Stimulated activated CD4-positive, alpha-beta T cell treated with anti-CD3 and anti-CD28 coated beads, Interleukin-1b, Interleukin-23, amount 100 ng/mL, for 48 hours (primary cell): ENCODE measurements at places on chromosomes 5 and 9.
A peak's percentile ranks its signal among the peaks of the same experiment; 100 is the strongest.

- no peak for DNase-seq
Observed at GRCh38 chr5:39159811-39160490, 59.4 kb downstream of the FYB1 start.

- DNase-seq: no peak
Observed at GRCh38 chr9:114853071-114853855, 47.4 kb upstream of the TNFSF15 start.

DNA sequence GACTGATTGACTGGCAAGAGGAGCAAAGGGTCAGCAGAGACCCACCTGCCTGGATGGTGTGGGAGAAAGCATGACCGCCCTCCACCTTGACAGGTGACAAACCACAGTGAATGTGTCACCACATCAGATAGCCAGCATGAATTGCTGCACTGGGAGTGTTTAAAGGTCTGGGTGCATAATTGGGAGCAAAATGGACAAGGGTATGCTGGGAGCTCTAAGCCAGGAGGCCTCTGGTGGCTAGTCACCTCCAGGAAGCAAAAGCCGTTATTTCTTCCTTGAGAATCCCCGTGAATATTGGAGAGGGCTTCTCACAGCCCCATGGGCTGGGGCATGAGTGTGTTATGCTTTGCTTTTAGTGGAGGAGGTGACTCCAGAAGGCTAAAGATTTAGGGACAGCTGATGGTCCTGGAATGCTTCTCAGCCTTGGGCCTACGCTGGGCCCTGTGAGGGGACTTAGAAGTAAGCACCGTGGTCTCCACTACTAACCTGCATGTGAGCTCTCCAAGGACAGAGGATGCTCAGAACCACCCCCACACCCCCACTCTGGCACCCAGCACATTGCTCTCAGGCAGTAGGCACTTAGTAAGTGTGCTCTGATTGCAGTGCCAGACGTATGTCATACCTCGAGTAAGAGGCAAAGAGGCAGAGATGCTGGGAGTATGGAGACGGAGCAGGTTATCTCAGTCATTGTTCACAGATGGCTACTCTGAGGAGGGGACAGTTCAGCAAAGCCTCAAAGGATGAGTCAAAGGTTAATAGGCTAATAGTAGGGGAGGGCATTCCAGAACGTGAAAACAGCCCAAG is 9.1 kb upstream of the IRF1 start:
- DNase-seq: no peak

- DNase-seq: no peak
Observed at GRCh38 chr9:137020771-137021567, 7.1 kb downstream of the ABCA2 start.

DNA sequence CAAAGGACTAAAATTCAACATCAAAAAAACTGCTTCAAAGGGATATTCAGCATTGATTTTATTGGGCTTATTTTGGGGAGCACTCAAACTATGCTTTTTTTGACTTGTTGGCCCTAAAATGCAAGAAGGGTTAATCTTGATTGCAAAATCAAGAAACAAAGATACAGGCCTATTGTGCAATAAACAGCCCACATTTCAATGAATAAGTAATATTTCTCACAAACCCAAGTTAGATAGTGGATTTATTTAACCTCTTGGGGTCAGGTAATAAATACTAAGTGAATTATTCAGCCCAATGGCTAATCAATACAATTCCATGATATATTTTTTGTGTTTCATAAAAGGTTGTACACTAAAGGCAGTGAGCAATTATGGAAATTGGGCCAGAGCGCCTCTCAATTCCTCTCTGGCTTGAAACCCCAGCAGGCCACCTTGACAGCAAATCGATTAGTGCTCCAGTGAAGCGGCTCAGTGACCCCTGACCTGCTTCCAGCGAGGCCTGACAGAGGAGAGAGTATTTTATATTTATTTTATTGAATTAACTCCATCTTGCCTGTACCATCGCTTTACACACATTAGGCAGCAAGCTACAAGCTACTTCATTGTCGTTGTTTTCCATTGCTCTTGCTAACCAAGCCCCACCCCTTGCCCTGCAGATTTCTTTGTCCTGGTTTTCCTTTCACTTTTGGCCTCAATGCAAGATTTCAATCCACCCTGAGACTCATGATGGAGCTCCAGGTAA is 65.5 kb downstream of the EBF1 start:
- no peak for DNase-seq

- peak; percentile 51 for DNase-seq
Observed at GRCh38 chr9:114339130-114339908, 9.7 kb downstream of the ORM2 start.

GRCh38 chr5:75510836-75511434 is 494 bp downstream of the CERT1 start:
- DNase-seq: peak; percentile 31

DNA sequence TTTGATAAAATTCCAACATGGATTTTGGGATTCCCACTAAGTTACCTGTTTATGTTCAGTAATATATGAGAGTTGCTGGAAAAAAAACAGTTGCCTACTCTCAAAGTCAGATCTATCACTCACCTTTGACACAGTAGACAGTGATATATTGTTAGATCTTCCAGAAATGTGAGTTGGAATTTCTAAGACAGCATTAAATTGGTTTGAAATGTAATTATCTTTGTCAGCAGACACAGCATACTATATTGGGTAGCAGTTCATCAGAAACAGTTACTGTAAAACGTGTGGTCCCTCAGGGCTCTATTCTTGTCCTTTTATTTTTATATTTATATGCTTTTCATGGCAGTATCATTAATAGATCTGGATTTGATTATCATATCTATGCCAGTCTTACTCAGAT is 433.6 kb upstream of the ARRDC3 start:
- DNase-seq: no peak

- no peak for DNase-seq
Observed at GRCh38 chr5:175211956-175212756, 231.8 kb downstream of the DRD1 start.

DNA sequence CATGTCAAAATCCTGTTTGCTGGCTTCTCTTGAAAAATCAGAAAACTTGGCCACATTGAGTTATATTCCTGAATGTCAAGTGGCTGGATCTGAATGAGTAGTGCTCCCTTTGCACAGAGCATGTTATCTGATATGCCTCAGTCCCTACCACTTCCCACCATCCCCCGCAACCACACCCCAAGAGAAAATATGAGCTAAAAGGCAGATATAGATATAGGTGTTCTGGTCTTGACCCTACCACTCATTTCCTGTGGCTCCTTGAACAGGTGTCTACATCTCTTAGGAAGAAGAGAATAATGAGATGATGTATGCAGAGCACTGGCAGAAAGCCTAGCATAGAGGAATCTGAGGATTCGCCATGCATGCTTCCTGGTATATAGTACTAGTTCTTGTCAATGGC is 6.6 kb upstream of the CYSTM1 start:
- DNase-seq: no peak

- no peak for DNase-seq
Observed at GRCh38 chr9:710951-711745, 130.3 kb upstream of the DMRT1 start.

DNA sequence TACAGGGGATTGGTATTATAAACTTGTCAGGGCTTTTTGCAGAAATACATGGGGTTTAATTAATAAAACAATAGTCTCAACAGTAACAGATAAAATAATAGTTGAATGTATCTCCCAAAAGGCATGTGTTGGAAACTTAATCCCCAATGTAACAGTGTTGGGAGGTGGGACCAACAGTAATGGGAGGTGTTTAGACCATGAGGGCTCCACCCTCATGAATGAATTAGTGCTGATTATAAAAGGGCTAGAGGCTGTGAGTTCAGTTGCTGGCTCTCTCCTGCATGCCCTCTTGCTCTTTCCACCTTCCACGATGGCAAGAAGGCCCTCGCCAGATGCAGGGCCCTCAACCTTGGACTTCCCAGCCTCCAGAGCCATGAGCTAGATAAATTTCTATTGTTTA is 56.3 kb downstream of the STK10 start:
- no peak for DNase-seq

DNA sequence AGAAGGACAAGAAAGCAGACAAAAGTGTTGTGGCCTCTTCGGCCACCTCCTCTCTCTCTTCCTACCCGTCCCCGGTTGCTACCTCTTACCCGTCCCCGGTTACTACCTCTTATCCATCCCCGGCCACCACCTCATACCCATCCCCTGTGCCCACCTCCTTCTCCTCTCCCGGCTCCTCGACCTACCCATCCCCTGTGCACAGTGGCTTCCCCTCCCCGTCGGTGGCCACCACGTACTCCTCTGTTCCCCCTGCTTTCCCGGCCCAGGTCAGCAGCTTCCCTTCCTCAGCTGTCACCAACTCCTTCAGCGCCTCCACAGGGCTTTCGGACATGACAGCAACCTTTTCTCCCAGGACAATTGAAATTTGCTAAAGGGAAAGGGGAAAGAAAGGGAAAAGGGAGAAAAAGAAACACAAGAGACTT is 2.4 kb downstream of the EGR1 start:
- no peak for DNase-seq

DNA sequence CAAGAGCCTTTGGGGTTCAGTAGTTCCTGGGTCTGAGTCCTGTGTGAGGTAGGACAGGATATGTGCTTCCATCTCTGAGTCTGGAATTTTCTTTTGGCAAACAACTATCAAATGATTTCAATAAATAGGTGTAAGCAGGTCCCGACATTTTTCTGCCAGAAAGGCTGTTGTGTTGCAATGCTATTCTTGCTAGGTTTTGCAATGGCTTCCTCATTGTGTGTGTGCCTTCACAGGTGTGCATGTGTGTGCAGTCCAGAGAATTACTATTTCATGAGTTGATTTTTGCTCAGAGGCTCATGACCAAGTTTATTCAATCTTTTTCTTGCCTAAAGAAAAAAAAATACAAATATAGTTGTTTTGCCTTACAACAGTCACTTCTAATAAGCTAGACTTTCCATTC is 64.5 kb upstream of the FRRS1L start:
- no peak for DNase-seq

DNA sequence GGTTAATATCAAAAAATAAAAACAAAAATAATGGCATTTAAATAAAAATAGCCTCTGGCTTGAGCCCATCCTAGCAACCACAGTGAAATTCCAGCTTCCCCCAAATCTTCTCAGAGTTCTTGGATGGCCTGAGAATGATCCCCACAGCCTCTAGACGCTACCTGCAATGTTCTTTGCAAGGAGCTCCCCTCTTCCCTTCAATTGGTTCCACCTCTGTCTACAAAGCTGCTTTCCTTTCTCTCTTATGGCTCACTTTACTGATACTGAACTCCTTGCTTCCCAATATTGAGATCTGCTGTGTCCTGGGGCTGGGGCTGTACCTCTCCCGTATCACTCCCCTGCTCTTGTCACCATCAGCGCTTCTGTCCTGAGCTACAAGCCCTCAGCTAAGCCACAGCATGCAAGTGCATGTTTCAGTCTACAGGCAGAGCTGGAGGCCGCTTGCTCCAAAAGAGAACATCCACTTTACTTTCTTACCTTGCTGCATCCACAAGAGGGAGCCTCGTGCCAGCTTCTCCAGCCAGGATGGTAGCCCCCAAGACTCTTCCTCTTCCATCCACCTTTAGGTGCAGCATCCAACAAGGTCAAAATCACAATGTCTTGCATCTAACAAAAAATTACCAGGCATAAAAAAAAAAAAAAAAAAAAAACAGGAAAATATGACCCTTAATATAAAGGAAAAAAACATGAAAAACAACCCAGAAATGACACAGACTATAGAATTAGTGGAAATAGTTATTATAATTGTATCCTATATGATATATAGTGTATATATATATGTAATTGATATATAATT is 57.4 kb upstream of the PRSS3 start:
- no peak for DNase-seq

- no peak for DNase-seq
Observed at GRCh38 chr9:18438300-18438925, 35.5 kb upstream of the ADAMTSL1 start.

DNA sequence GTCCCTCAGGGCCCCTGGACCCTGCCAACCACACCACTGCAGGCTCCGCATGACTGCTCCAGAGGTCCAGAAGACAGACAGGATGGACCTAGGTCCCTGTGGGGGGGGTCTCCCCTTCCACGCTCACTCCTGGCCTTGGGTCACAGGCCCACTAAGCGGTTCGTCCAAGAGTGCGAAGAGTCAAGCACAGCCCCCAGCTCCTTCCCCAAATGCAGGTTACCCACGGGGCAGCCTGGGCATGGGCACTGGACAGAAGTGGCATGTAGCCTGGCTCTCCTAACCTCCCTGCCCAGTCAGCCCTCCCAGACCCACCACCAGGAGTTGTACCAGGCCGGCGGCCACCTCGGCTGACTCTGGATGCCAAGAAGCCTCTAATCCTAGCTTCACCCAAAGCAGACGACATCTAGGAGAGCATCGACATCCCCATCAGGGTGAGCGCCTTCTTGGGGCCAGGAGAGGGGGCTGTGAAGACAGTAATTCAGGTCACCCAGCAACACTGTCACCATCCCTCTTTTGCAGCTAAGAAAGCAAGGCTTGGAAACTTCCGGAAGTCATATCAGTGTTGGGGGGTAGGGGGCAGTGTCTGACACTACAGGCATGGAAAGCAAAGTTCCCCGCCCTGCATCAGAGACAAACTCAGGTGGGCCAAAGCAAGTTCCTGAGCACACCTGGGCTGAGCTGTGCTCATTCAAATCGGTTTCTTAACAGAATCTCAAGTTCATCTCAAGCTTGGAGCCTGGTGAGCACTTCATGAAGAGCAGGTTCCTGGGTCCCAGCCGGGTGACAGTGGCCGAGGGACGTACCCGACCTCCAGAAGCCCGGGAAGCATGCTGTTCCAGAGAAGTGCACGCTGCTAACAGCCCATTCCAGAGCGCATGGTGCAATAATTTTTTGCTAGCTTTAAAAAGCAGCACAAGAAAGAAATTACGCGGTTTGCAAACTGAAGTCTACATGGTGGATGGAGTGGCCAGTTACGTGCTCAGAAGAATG is 68.7 kb downstream of the SEMA4D start:
- peak; percentile 57 for DNase-seq

DNA sequence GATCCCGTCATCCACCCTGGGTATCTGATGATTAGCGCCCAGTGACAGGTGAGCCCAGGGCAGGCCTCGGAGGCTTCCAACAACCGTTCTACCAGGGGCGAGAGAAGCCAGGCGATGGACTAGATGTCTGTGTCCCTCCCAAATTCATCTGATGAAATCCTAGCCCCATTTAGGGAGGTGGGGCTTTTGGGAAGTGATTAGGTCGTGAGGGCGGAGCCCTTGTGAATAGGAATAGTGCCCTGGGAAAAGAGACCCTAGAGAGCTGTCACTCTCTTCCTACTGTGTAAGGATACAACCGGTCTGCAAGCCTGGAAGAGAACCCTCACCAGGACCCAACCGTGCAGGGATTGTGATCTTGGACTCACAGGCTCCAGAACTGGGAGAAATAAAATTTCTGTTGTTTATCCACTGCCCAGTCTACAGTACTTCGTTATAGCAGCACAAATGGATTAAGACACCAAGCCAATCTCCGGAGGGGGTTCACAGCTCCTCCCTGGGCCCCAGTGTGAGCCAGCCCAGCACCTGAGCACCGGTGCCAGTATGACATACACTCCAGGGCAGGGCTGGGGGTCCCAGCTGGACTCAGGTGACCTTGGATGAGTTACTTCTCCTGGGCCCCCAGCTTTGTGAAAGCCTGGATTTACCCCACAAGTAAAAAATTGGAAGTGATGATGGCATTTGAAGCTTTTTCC is 162.2 kb downstream of the DAB2IP start:
- DNase-seq: no peak

- DNase-seq: no peak
Observed at GRCh38 chr5:64164166-64164565, 1.5 kb upstream of the RNF180 start.

- DNase-seq: peak; percentile 1
Observed at GRCh38 chr9:93681269-93682154, 105.1 kb downstream of the PHF2 start.

- DNase-seq: no peak
Observed at GRCh38 chr5:73482383-73483136, 15.7 kb upstream of the BTF3 start.
